ENCODE measurements at places on chromosomes 3 and 15.

DNA sequence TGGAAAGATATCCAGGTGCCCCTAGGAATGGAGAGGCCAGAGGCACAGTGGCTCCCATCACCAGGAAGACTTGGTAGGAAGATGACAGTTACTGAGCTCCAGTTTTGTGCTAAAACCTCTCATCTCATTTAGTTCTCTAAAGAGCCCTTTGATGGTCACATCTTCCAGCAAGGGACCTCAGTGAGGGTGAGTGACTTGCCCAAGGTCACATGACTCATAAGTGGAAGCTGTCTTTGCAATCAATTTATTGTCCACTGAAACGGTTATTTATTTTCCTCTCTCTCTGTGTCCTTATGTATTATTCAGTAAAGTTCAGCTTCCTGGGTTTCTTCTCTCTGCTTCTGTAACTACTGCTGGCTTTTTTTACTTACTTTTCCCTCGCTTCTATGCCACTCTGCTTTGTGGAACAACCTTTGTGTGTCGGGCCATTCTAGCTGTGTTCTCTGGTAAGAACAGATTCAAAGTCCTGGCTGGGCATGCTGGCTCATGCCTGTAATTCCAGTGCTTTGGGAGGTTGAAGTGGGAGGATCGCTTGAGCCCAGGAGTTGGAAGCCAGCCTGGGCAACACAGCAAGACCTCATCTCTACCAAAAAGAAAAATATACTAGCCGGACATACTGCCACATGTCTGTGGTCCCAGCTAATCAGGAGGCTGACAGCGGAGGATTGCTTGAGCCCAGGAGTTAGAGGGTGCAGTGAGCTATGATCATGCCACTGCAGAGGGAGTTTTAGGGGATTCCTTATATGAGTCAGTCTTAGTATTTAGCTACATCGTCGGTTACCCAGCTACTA, 55.9 kb downstream of the PDIA5 start:
- no peak for DNase-seq

DNA sequence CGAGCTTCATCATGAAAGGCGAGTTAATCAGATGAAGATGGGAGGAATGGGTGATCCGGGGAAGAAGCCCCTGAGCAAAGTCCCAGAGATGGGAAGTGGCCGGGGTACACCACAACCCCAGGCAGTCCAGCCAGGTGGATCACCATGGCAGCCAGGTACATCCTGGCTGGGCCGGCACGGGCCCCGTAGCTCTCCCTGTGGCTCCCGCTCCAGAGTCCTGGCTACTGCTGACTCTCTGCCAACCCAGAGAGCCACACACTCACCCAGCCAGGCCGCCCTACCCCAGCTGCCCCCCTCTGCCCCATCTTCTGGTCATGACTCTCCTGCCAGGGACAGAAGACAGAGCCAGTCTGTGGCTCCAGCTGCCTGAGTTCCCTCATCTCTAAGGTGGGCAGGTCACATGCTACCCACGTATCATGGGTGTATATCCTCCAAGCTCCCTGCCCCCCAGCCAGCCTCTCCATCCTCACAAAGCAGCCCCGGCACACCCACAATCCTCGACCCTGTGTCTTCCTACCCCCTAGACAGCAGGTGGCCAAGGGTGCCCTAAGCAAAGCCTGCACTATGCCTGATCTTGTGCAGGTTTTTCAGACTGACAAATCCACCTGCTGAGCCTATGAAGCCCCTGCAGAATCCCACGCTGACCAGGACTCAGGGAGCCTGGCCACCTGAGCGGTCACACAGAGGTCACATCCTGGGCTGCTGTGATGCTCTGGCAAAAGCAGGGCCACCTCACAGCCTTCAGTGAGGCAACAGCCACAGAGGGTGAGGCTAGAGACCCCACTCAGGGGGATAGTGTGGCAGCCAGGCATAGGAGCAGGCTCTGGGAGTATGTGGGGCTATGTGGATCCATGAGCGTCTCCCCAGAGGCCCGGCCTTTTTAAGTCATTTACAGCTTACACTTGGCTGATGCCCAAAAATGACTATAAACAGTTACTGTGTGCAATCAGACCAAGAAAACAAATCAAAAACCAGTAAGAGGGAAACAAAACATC, 13.2 kb downstream of the XXYLT1 start:
- no peak for DNase-seq

GRCh38 chr3:123584284-123584987, 417 bp downstream of the HACD2 start:
- peak; percentile 34 for DNase-seq

GRCh38 chr3:187621881-187622280, 48.3 kb downstream of the SST start:
- no peak for DNase-seq

DNA sequence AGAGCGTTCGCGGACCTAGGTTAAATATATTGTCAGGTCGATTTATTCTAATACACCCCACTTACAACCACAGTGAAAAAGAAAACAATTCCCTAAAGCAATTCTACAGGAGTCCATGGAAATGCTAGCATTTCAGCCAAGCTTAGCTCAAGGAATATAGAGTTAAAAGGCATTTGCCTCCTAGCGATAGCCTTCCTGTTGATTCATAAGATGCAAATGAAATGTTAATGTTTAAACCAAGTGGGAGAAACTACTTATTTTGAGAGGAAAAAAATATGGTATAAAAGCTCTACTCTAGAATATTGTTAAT, 1.7 kb upstream of the ALCAM start:
- no peak for DNase-seq

- no peak for DNase-seq
Observed at GRCh38 chr15:92813485-92813884, 86.6 kb upstream of the CHD2 start.

DNA sequence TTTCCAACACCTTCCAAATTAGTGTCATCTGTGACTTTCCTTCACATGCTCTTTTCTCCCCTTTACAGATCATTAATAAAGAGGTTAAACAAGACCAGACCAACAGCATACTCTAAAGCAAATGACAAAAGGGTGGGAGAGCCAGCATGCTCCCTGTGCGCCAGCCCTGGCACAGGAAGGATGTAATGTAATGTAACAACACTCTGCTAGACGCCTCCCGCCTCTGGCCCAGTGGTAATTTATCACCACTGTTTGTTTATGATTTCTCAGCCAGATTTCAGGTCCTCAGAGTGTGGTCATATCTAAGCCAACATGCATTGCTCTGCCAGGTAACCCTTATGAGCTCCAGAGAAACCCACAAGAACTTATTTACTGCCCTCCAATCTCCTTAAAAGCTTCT, 189.5 kb upstream of the WNT5A start:
- DNase-seq, result no peak

DNA sequence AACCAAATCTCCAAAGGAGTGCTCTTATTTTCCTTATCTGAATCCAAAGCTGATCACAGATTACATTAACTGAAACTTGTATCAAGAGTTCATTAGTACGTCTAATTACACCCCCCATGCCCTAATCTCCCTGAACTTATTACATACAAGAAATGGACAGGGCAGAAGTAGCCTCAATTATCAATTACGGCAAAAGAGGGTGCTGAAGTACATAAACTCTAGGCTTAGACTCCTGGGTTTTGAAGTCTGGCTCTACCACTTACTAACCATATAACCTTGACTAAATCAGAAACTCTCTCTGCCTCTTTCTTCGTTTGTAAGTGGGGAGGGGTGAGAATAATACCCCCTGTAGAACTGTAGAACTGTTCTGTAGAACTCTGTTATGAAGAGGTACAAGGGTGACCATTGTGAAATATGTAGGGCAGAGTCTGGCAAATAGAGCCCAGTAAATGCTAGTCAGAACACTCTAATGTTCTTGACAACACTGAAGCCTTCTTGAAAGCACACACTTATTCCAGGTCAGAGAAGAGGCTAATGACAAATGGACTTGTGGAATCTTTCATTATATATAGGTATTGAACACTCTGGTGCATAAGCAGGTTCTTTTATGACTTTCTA, 19.6 kb upstream of the OR5K4 start:
- DNase-seq, result no peak

DNA sequence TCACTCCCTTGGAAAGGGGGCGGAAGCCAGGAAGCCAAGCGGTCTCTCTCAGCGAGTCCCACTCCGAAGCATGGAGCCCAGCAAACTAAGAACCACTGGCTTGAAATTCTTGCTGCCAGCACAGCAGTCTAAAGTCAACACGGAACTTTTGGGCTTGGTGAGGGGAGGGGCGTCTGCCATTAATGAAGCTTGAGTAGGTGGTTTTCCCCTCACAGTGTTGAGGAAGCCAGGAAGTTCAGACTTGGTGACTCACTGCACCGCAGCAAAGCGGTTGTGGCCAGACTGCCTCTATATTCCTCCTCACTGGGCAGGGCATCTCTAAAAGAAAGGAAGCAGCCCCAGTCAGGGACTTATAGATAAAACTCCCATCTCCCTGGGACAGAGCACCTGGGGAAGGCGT, 665.4 kb upstream of the CBLB start:
- DNase-seq, result no peak

- no peak for DNase-seq
Observed at GRCh38 chr3:143151004-143151731, 31.6 kb downstream of the CHST2 start.

DNA sequence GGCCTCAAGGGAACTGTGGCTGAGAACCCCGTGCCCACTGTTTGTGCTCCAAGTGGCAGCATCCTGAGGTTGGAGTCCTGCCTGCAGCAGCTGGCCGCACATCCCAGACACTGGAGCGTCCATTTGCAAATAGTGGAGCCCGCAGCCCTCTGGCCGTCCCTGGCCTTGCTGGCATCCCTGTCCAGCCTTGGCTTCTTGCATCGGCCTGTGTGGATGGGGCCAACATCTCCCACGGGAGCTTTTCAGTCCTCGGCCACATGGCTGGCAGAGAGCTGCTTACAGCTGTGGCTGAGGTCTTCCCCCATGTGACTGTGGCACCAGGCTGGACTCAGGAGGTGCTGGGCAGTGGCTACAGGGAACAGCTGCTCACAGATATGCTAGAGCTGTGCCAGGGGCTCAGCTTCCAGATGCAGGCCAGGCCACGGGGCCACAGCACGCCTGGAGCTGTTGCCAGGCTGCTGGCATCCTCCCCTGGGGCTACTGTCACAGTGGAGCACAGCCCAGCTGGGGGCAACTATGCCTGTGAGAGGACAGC, 71.2 kb downstream of the FAM43A start:
- no peak for DNase-seq

GRCh38 chr3:108133048-108133369, 42.2 kb upstream of the CD47 start:
- DNase-seq, result no peak

DNA sequence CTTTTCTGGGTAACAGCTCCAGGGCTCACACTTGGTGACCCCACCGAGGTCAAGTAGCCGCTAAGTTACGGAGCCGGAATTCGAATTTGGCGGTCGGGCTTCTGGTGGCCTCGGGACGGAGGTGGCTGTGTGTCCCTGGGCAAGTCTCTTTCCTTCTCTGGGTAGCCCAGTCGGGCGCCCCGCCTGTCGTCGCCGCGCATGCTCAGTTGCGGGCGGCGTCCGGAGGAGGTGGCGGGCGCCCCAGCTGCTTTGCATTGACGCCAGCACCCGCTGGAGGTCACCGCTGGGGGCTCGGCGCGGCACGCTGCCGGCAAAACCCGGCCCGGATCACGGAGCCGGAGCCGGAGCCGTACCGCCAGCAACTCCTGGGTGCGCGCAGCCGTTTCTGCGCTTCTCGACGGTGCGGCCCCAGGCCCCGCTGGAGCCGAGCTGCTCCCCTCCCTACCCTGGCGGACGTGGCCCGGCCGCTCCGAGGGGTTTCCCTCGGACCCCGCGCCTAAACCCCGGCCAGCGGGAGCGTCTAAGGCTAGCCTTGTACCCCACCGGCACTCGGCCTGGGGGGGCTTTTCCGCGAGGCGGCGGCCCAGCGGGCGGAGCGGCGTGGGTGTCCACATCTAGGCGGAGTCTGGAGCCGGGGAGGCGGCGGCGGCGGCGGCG, 474 bp upstream of the PDE8A start:
- DNase-seq, result peak; percentile 89

- no peak for DNase-seq
Observed at GRCh38 chr3:155015776-155016436, 64.2 kb upstream of the MME start.

DNA sequence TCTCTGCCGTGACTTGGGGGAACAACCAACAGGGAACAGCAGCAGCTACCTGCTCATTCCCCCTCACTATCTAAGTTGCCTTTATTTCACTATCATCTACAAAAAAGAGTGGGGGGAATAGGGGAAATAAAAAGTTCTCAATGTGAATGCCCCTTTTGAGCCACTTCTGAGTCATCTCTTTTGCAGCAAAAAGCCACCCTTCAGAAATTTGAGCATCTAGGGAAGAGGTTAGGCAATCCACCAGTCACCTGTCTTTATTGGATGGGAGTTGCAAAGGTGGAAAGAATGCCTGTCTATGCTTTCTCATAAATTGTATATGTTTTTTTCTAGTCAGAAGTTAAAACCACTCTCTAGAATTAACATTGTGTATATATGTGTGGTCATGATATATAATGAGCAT, 41.1 kb downstream of the GPD1L start:
- DNase-seq, result no peak

- no peak for DNase-seq
Observed at GRCh38 chr3:48879994-48880377, 18.7 kb downstream of the SLC25A20 start.

GRCh38 chr15:30997270-30997669, 5.8 kb upstream of the MTMR10 start:
- DNase-seq, result no peak

DNA sequence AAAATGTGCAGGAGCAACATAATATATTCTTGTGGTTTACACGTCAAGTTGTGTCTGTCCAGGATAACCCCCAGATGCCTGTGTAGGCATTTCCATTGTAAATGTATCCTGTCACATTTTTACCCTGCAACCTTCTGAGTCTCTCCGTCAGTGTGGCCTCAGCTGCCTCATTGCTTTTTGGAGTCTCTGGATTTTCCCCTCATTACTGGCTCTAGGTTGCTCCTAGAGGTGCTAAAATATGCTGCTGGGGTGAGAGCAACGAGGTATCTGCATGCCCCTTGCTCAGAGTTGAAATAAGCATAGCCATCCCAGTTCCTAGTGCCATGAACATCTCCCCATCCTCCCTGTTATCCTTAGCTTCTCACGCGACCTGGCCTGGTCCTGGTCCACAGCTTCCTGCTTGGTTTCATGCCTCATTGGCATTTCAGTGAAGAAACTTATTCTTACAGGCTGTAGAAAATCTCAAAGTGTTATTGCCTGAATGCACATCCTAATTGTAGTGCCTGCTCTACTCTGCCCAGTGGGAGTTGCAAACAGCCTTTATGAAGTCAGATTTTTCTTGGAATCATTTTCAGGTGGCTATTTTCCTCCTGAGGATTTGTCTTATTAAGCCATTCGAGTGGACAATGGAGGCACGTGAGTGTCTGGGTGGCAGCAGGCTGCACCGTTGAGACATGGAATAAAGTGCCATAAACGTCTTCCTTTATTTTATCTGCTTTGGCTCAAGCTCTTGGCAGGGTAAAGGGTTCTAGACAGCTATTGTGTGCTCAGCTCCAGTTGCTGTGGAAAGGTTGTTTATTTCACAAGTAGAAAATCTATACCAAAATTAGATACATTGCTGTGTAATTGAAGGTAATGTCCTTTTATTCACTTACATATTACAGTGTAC, 33.2 kb downstream of the OXNAD1 start:
- DNase-seq, result no peak

GRCh38 chr3:33786565-33787327, 11.7 kb upstream of the PDCD6IP start:
- DNase-seq, result no peak

GRCh38 chr15:69067296-69067695, 52.8 kb downstream of the NOX5 start:
- no peak for DNase-seq
